Umbilical cord (tissue), 2 donors: ENCODE measurements at places on chromosomes 11 and 22. TPM values are rescaled to one million over a fixed set of nuclear protein-coding genes. Genes with fewer than 3 reads are reported as not detected.

The OSBPL5 gene
- total RNA-seq, result 40.0 TPM

The OR8G5 gene
- total RNA-seq, result not detected

The SCGB1D2 gene
- total RNA-seq, result not detected

The TAF10 gene
- total RNA-seq, result 15.4 TPM

The TMEM191C gene
- 8.9 TPM for total RNA-seq

The SCGB1C1 gene
- total RNA-seq, result not detected

The MRGPRE gene
- total RNA-seq, result 0.48 TPM

The CSNK2A3 gene
- 14.4 TPM for total RNA-seq

The SC5D gene
- 31.1 TPM for total RNA-seq
